ENCODE measurements at places on chromosomes 2 and 18.

GRCh38 chr2:5691985-5692529 is at the start of gene SOX11:
SOX11 (plus strand) TSS chr2:5692384; CDS start chr2:5692722, 338 bp downstream.
- no peak for DNase-seq

DNA sequence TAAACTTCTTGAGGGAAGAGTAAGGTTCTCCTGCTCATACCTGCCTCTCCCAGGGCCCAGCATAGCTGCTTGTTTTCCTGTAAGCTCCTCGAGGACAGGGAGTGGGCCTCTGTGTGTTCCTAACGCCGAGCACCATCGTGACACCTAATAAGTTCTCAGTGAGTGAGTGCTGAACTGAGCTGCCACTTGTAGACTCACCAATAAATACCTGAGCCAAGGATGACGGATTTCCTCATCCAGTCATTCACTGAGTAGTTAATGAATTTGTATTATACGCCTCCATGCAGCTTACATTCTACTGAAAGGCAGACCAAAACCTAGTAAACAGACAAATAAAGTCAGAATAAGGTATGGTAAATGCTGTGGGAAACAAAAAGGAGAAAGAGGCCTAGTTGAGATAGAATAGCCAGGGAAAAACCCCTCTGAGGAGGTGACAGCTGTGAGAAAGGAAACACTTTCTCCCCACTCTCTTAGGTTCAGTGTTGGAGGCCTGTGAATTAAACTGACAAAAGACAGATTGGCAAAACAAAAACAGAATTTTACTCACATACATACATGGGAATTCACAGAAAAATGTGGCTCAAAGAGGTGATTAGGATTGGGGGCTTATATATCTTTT is 138.6 kb downstream of the B3GNT2 start:
- no peak for DNase-seq

- no peak for DNase-seq
Observed at GRCh38 chr2:48251437-48252148, 278.4 kb upstream of the STON1 start.

DNA sequence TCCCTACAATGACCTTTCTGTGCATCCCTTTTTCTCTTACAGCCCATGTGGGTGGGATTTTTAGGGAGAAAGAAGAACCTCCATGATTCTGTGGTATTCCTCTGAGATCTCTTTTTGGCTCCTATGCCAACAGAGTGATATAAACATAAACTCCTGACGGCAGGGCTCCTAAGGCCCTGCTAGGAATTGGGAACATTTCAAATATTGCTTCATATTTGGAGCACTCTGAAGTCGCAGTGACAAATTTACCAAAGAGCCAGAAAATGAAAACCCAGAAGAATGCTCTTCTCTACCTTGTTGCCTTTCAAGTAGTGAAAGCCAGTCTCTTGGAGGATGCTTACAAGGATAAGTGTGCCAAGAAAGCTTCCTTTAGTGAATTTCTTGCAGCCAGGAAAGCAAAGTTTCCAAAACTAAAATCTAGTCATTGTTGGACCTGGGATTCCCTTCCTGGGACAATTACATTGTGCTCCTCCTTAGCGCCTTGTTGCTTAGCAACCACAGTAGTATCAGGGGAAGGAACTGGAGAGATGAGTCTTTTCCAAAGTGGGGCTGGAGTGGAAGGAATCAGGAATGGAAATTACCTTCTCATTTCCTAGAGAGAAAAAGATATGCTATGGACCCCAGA is 7.3 kb upstream of the SETBP1 start:
- no peak for DNase-seq

DNA sequence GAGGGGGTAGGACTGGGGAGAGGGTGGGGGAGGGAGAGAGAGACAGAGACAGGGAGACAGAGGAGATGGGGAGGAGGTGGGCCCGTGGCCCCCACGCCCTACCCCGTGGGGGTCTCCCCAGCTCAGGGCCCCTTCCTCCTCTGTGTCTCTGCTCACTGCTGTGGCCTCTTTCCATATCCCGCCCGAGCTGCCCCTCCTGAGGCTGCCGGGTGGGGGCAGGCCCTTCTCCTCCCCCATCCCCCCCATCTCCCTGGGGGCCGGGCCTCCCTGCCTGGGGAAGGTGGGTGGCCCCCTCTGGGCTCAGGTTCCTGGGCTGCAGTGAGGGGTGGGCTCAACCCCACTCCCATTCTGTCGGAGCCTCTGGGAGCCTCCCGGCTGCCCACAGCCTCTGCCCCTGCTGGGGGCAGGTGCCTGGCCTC is 332 bp upstream of the PDCD1 start:
- no peak for DNase-seq

GRCh38 chr2:9318461-9319337 is 104.6 kb downstream of the ITGB1BP1 start:
- no peak for DNase-seq
